ENCODE measurements at places on chromosomes 3 and 15.

DNA sequence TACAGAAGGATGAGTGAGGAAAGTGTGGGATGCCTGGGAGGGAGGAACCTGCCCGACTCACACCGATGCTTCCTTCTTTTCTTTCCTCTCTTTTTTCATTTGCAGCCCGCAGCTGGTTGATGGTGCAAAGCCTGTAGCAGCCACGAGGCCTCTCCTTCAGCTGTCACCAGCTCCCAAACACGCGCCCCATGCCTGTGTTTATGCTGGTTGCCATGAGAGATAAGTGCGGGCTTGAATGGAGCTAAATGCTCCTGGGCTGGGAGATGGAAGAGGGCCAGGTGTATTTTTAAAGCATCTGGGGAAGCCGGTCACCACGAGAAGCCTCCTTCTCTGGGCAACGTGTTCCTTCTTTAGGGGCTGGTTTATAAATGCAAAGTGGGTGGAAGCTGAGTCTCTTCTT lies 9.3 kb downstream of the COLQ start:
- no peak for DNase-seq

GRCh38 chr3:183357564-183358079 lies 70.8 kb downstream of the MCF2L2 start:
- DNase-seq: no peak

- no peak for DNase-seq
These were observed 88.9 kb downstream of the TBC1D2B start for GRCh38 chr15:77988347-77989295.

- no peak for DNase-seq
These were observed 40.8 kb upstream of the PRR23E start for GRCh38 chr3:127151992-127152650.

- DNase-seq: no peak
These were observed 42.1 kb downstream of the PRTG start for GRCh38 chr15:55700876-55701275.

GRCh38 chr3:102398176-102398575 lies 36.6 kb upstream of the ZPLD1 start:
- DNase-seq: no peak

DNA sequence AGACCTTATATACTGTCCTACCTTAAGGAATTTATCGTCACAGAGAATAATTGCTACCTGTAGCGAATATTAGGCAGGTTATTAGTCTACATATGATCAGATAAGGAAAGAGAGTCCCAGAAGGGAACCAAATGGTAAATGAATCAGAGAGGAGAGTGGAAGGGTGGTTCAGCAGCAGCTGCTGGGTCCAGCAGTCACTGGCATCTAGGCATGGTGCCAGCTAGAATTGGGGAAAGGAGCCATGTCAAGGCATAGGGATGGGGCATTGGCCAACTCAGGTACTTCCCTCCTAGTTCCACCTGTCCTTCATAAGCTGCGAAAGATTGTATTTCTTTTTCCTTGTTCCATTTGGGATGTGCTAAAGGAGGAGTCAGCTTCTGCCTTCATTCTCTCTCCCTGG lies 23.4 kb downstream of the HACD3 start:
- DNase-seq: no peak

- DNase-seq: no peak
These were observed 376.5 kb downstream of the MECOM start for GRCh38 chr3:169286992-169287391.

DNA sequence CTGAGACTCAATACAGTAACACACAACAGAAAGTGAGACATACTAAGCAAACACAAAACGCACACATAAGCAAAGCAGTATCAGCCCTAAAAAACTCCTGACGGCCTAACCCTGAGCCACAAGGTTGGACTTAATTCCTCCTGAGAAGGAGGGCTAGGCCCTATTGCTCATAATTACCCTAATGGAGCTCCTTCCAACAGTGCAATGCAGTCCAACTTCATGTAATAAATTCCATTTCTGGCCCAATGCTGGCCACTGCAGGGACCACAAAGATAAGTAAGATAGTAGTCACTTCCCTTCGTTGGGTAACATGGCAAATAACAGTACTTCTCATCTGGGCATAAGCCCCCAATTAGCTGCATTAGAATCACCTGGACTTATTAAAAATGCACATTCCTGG lies 4.2 kb downstream of the VPS39 start:
- no peak for DNase-seq

DNA sequence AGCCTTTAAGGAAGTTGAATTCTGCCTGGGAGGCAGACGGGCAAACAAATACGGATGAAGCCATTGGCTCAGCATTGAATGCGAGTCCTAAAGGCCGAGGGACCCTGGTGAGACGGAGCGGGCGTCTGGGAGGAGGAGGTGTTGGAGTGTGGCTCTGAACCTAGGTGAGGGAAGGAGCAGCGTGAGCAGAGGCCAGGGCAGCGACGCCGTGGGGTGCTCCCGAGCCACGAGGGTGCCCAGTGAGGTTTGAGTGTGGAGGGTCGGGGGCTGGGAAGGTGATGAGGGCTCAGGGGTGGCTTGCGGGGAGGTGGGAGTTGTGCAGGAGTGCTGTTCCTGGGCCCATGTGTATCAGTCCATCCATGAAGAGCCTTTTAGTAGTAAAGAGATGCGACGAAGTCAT lies 17.0 kb downstream of the CORO2B start:
- no peak for DNase-seq

- DNase-seq: no peak
These were observed 130.4 kb upstream of the FOXB1 start for GRCh38 chr15:59873644-59874272.

DNA sequence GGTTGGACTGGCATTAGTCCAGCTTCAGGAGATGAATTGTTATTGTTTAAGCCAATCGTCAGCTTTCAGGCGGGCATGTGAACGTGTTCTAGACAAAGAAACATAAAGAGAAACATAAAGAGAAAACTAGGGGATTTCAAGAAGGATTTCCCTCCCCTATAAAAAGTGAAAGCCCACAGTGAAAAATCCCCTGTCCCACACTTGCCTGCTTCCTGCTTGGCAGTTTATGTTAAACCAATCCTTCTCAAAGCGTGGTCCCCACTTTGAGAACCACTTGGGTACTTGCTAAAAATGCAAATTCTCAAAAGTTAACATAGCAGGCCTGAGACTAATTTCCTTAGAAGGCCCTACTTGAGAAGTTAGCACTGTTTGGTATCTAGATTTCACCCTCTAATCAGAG lies 293.0 kb upstream of the SOX14 start:
- no peak for DNase-seq

GRCh38 chr3:154210986-154211385 lies 89.8 kb downstream of the ARHGEF26 start:
- DNase-seq: no peak

DNA sequence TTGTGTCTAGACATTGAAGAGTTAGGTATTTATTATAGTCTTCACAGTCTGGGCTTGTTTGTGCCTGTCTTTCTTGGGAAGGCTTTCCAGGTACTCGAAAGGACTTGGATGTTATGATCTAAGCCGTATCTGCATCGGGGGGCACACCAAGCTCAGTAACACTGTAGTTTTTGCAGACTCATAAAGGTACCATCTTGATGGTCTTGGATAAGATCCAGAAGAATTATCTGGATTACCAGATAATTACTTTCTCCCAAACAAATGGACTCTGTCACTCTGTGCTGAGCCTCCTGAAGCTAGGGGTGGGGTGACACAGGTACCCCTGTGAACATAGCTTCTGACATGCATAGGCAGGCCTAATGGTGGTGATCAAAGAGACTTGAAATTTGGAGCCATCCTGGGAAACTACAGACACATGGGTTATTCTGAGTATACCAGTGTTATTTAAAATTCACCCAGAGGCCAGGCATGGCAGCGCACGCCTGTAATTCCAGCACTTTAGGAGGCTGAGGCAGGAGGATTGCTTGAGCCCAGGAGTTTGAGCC lies 238.6 kb upstream of the TPM1 start:
- DNase-seq: no peak

DNA sequence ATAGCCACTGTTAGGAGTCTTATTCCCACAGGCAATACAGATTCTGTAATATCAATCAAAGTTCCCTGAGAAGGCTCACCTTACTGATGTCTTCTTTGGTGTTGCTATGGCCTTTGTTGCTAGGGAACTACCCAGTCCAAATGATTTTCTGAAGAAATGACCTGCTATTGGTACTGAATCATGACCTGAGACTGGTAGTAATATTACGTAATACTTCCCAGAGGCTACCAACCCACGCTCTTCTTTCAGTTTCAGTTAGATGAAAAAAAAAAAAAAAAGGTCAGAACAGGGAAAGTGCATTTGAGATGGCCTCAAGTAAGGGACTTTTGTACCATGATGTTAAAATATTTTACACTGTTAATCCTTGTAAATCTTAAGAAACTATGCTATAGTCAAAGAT lies 1092.5 kb upstream of the EPHA6 start:
- DNase-seq: no peak

DNA sequence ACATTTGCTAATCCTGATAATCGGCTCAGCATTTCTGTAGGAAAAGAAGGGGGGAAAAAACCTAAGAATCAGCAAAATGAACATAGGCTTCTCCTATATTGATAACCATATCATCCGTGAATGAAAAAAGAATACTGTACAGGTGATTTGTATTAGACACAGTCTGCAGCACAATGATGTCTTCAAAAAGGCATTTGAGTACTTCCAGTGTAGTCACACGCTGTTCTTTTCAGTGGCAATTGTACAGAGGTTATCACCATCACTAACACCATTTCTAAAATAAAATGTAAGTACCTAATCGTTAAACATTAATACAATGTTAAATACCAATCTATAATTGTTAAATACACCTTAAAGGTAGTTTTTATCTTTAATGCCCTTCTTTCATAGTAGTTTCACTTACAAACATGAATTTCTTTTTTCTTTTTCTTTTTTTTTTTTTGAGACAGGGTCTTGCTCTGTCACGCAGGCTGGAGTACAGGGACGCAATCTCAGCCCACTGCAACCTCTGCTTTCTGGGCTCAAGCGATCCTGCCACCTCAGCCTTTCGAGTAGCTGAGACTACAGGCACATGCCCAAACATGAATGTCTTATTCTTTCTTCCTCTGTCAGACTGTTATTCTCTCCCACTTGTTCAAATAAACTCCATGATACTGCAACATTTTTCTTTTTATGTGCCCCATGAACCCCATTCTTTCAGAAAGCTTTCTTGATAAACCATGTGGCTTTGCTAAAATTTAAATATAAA lies 18.4 kb downstream of the GOLGB1 start:
- no peak for DNase-seq

- no peak for DNase-seq
These were observed 85.9 kb downstream of the AGBL1 start for GRCh38 chr15:86165265-86166211.

DNA sequence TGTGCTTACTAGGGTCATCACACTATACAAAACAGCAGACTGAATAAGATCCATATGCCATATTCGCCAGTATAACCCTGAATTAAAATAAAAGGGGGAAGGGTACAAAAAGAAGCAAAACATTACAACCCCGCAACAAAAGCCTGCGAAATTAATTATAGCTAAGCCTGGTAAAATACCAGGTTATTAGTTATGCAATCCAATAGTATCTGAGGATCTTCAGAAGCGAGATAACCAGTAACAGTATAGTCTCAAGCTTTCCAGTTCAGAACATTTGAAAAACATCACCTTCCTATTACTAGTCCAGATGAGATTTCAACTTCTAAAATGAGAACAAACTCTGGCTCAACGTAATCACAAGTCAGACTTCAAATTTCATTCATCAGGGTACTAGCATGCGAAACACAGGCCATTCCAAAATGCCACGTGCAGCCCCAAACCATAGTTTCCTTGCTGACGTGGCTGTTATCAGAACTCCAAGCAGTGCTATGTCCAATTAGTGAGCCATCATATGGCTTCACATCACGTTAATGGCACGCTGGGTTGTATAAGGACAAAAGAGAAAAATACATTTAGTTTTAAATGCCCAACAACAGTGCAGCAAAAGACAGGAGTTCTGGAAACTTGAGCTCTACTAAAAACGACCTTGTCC lies 1.1 kb downstream of the SSR3 start:
- no peak for DNase-seq

DNA sequence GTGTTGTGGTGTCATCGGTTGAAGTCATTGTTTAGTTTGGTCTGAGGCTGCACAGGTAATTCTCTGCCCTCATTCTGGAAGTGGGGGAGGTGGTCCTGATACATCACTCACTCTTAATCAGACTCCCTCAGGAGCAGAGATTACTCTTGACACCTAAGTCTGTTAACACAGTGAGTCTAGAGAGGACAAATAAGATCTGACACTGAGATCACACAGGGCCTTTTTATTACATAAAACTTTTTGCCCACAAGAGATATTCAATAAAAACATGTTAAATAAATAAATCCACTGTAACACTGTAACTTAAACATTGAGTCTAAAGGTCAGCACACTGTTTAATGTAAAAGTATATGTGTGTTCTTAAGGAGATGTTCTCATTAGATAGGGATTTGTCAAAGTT lies 57.1 kb upstream of the MBNL1 start:
- no peak for DNase-seq

DNA sequence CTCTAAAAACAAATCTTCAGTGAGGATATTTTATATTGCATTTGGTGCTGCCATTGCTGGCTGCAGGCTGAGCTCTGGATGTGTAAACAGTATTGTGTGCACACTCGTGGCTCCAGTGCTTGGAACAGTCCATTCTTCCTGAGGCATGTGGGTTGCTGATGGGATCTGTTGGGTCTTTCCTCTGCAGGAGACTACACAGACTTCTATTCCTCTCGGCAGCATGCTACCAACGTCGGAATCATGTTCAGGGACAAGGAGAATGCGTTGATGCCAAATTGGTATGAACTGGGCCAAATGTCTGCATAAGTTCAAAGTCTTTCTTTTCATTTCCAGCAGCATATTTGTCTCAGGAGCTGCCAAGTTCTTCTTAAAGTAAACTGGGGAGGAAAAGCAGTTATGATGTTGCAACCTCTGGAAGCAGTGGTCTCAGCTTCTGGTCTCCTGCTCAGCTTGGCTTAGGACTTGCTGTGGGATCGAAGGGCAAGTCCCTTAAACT lies 9.3 kb downstream of the FAH start:
- no peak for DNase-seq

- peak; percentile 49 for DNase-seq
These were observed at the start of gene PLSCR2 for GRCh38 chr3:146469150-146470017. Gene PLSCR2 (minus strand): TSS chr3:146469561. CDS start chr3:146459904, 9,657 bp downstream.

GRCh38 chr3:190224863-190225692 lies 97.2 kb downstream of the CLDN1 start:
- no peak for DNase-seq

GRCh38 chr3:187967993-187968392 lies 186.0 kb upstream of the LPP start:
- DNase-seq: no peak

DNA sequence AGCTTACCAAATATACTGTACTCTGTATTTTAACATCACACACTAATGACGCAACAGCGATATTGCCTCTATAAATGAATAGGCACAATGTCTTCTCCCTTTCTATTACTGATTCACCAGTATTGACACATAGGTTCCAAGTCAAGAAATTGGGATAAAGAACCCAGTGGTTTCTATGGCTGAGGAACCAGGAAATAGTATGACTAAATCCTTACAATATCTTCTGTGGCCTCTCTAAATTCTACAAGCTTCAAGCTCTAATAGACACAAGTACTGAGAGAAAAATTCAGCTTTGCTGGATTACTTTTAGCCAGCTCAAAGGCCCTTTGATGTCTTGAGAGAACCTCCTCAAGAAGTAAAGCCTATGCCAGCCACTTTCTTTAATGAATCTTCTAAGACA lies 162.5 kb downstream of the DPH6 start:
- DNase-seq: no peak

Data from stimulated activated CD8-positive, alpha-beta memory T cell treated with anti-CD3 and anti-CD28 coated beads, Interleukin-7, amount 100 ng/mL, for 1 hour (primary cell).